GM12878 (cell line): ENCODE measurements at places on chromosomes 13 and 19. TPM values are rescaled to one million over a fixed set of nuclear protein-coding genes. Genes with fewer than 3 reads are reported as not detected.

GRCh38 chr19:50599427-50599826 lies 31.2 kb upstream of the LRRC4B start:
- DNase-seq: no peak
- no peak overlapping the region for H3K27ac ChIP-seq
- no peaks in the 10 kb centered on the region for H3K36me3 ChIP-seq
- no peaks in the 10 kb centered on the region for H3K4me1 ChIP-seq
- H3K4me3 ChIP-seq: no peak overlapping the region
- no peaks in the 10 kb centered on the region for H3K27me3 ChIP-seq

DNA sequence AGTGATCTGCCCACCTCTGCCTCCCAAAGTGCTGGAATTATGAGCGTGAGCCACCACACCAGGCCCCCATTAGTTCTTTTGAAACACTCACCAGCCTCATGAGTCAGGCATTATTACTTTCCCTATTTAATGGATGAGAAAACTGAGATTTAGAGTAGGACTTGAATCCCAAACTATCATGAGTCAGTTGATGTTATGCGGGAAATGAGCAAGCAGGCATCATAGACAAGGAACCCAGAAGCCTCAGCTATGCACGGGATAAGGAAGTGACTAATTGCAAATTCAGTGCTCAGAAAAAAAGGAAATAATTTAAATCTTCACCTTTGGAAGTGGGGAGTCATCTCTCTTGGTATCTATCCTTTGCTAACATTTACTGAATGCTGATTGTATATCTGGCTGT lies 217.5 kb downstream of the ABCC4 start:
- H3K27me3 ChIP-seq: no peaks in the 10 kb centered on the region
- H3K4me3 ChIP-seq: no peak overlapping the region
- no peak overlapping the region for H3K27ac ChIP-seq
- H3K4me1 ChIP-seq: no peaks in the 10 kb centered on the region

GRCh38 chr13:113545455-113545930 lies 39.1 kb upstream of the TFDP1 start:
- H3K4me1 ChIP-seq: no peaks in the 10 kb centered on the region
- no peak overlapping the region for H3K4me3 ChIP-seq
- no peak for DNase-seq
- H3K27me3 ChIP-seq: no peaks in the 10 kb centered on the region
- peaks cover 2% of the 10 kb centered on the region for H3K36me3 ChIP-seq
- no peak overlapping the region for H3K27ac ChIP-seq

- no peaks in the 10 kb centered on the region; the same call in 1 of the 2 replicates for H3K27me3 ChIP-seq
- H3K27ac ChIP-seq: no peak overlapping the region
- DNase-seq: peak; percentile 30
Observed at GRCh38 chr19:35195830-35196229, 32.7 kb downstream of the FAM187B start.

GRCh38 chr13:42073683-42074082 lies 25.2 kb downstream of the DGKH start:
- no peaks in the 10 kb centered on the region for H3K36me3 ChIP-seq
- H3K4me3 ChIP-seq: no peak overlapping the region
- H3K4me1 ChIP-seq: no peaks in the 10 kb centered on the region
- no peak overlapping the region for H3K27ac ChIP-seq

DNA sequence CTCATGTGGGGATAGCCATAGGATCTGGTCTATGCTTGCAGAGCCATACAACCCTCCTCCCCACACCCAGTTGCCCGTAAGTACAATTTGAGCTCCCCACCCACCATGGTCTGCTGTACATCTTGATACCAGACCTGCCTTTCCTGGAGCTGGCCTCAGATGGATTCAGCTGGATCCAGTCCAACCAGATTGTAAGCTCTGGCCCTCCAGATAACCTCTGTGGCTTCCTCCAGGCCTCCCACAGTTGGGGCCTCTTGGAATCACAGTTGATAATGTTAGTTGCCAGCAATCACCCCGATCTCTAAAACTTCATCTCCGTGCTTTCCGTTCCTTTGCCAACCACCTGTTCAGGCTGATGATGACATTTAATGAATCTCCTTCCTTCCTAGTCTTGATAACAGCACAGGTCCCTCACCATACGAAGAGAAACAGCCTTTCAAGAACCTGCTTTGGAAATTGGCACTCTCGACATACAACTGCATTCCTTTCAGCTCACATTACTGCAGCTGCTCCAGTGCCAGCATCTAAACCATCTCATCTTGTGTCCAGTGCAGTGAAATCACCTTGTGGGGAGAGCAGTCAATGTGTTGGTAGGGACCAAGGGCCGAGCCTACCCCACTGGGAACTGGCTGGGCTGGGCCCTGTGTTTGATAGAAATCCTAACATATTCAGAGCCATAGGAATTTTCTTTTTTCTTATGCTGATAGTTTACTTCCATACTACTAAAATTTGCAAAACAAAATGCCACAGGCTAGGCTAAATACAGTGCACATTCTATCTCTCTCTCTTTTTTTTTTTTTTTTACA lies 15.1 kb upstream of the FOXO1 start:
- DNase-seq: no peak
- no peak overlapping the region for H3K4me3 ChIP-seq
- H3K4me1 ChIP-seq: no peaks in the 10 kb centered on the region
- H3K36me3 ChIP-seq: no peaks in the 10 kb centered on the region

DNA sequence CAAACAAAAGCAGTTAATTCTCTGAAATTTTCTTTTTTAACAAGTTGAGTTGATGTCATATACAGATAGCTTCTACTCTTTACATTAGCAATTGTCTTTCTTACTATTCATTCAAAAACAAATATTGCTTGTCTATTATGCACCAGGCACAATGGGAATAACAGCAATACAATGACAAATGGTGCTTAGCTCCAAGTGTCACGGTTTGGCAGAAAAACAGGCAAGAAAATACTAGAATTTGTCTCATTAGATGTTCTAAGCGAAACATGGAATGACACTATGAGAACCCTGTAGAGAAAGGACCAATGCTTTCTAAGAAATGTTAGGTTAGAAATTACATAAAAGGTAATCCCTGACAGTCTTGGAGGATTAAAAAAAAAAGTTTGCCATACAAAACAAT lies 187.6 kb downstream of the PCDH9 start:
- H3K27me3 ChIP-seq: no peaks in the 10 kb centered on the region
- DNase-seq: no peak

- H3K4me3 ChIP-seq: peak within 1 kb of the TSS; percentile 80
- peaks cover 24% of the 10 kb centered on the region for H3K4me1 ChIP-seq
- H3K27me3 ChIP-seq: peaks cover 7% of the 10 kb centered on the region
- peak within 1 kb of the TSS; percentile 73 for H3K27ac ChIP-seq
- H3K36me3 ChIP-seq: no peaks in the 10 kb centered on the region; the same call in none of the 2 replicates
Observed at GRCh38 chr19:1241417-1242095, at the start of gene ATP5F1D. Gene ATP5F1D (plus strand): TSS chr19:1241751. CDS start chr19:1241851, 100 bp downstream.

DNA sequence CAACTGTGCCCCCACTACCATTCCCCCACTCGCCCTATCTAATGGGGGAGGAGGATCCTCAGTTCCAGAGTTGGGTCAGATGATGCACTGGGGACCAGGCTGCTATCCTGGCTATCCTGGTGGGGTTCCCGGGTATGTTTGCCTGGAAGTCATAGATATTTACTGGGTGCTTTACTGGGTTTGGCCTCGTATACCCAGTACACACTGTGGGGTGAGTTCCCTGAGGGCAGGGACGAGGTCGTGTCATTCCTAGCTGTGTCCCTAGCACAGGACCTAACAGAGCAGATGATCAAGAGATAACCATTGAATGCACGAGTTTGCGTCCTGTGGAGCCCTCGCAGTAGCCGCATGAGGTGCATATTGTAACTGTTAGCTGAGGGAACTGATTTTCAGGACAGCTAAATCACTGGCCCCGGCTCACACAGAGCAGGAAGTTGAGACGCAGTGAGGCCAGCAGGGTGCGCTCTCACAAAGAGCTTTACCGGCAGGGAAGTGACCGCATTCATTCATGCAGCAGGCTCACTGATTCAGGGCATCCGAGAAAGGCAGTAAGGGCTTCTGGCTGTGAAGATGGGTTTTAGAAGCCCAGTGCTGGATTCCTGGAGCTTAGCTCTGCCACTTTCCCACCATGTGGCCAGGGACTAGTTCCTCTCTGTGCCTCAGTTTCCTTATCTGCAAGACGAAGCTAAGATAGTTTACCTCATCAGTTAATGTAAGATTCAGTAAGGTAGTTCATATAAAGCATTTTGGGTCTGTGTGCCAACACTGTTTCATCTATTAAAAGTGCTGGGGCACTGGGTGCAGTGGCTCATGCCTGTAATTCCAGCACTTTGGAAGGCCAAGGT lies 6.0 kb downstream of the RUVBL2 start:
- H3K4me1 ChIP-seq: no peaks in the 10 kb centered on the region
- no peak overlapping the region for H3K27ac ChIP-seq
- no peak for DNase-seq
- peaks cover 4% of the 10 kb centered on the region for H3K36me3 ChIP-seq
- H3K27me3 ChIP-seq: no peaks in the 10 kb centered on the region

DNA sequence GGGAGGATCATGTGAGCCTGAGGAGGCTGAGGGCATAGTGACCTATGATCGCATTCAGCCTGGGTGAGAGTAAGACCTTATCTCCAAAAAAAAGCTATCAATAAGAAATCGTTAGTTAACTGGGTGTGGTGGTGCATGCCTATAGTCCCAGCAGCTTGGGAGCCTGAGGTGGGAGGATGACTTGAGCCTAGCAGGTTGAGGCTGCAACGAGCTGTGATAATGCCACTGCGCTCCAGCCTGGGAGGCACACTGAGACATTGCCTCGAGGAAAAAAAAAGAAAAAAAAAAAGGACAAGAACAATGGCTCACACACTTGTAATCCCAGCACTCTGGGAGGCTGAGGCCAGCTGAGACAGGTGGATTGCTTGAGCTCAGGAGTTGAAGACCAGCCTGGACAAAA lies 16.2 kb downstream of the PSPC1 start:
- no peak overlapping the region for H3K4me3 ChIP-seq
- no peaks in the 10 kb centered on the region for H3K4me1 ChIP-seq
- H3K27me3 ChIP-seq: no peaks in the 10 kb centered on the region
- H3K36me3 ChIP-seq: peaks cover 25% of the 10 kb centered on the region; the same call in 1 of the 2 replicates
- no peak for DNase-seq

DNA sequence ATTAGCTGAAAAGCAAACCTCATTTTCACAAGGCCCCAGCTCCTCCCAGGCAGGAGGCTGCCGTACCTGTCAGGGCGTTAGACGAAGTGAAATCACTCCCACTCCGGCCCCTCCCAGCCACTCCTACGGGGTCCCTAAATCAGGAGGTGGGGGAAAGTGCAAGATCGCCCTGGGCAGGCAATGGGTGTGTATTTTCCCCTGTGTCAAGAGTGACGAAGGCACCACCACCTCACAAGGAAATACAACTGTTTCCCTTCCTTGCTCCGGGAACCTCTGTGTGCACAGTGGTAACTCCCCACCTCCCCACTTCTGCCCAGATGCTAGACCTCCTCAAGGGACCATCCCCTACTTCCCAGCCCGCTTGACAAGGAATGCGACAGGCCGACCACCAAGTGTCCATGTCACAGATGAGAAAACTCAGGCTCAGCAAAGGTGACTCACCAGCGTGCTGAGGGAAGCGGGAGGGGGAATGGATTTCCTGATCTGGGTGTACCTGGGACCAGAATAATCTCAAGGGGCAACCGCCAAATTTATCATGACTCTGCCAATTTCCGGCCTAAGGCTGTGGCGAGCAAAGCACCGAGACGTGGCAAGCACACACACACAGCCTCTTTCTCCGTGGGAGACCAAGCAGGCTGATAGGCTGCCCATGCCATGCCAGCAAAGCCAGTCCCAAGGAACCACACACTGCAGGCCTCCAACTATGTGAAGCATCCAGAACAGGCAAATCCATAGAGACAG lies 7.3 kb downstream of the PPP6R1 start:
- no peaks in the 10 kb centered on the region for H3K27me3 ChIP-seq
- H3K4me1 ChIP-seq: peaks cover 27% of the 10 kb centered on the region
- peak overlapping the region; percentile 51; the same call in 1 of the 2 replicates for H3K4me3 ChIP-seq
- peaks cover 9% of the 10 kb centered on the region for H3K36me3 ChIP-seq
- H3K27ac ChIP-seq: peak overlapping the region; percentile 70
- no peak for DNase-seq

- H3K27me3 ChIP-seq: no peaks in the 10 kb centered on the region
- H3K27ac ChIP-seq: no peak overlapping the region
- H3K36me3 ChIP-seq: peaks cover 1% of the 10 kb centered on the region
- H3K4me1 ChIP-seq: peaks cover 50% of the 10 kb centered on the region
- DNase-seq: no peak
- H3K4me3 ChIP-seq: no peak overlapping the region
Observed at GRCh38 chr19:18499055-18499775, 22.7 kb downstream of the ELL start.

DNA sequence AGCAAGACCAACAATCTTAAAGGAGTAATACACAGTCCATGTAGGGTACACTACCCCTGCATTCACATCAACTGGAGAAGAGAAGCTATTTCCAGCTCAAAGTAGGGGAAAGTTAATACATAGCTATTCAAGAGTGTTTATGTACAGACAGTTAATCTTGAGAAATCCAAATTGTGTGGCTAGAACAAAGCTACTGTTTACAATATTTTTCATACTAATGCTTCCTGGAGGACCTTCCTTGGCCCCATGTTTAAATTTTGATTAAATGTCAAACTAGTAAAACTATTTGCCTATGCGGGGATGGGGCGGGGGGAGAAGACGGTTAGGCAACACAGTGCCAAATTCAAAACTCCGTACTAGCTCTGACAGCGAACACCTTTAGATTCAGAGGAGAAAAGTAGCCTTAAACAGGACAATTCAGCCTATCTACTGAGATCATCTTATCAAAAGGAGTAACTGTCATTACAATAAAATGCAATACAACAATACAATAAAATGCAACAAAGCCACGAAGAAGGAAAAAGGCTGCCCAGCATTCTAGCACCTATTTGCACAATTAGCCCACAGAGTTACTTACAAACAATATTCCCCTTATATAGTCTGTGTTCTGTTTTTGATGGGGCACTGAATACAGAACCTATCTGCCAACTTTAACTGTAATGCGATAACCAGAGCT lies 29.1 kb downstream of the BRD4 start:
- DNase-seq: no peak
- no peak overlapping the region for H3K27ac ChIP-seq
- no peak overlapping the region for H3K4me3 ChIP-seq
- H3K27me3 ChIP-seq: no peaks in the 10 kb centered on the region
- H3K36me3 ChIP-seq: no peaks in the 10 kb centered on the region; the same call in 1 of the 2 replicates

The LNX2 gene
- total RNA-seq: 4.7 and 4.8 TPM in 2 replicates

The C19orf81 gene
- 0.69 TPM in 1 of 2 replicates, not detected in the other for total RNA-seq

The UNC13A gene
- total RNA-seq: 0.08 and 0.48 TPM in 2 replicates

The TMEM272 gene
- not detected in 2 replicates for total RNA-seq

The CYP2A7 gene
- total RNA-seq: not detected in 2 replicates

The NLRP4 gene
- total RNA-seq: not detected in 2 replicates
